Activated T-helper 1 cell treated with anti-CD3 and anti-CD28 coated beads, Interleukin-2, amount 50 U/mL, for 16 hours (primary cell): ENCODE measurements at places on chromosomes 4 and X.

GRCh38 chr4:188127214-188127874 lies 11.9 kb upstream of the TRIML1 start:
- DNase-seq, result no peak

- no peak for DNase-seq
These were observed 51.4 kb upstream of the MND1 start for GRCh38 chr4:153292897-153293741.

DNA sequence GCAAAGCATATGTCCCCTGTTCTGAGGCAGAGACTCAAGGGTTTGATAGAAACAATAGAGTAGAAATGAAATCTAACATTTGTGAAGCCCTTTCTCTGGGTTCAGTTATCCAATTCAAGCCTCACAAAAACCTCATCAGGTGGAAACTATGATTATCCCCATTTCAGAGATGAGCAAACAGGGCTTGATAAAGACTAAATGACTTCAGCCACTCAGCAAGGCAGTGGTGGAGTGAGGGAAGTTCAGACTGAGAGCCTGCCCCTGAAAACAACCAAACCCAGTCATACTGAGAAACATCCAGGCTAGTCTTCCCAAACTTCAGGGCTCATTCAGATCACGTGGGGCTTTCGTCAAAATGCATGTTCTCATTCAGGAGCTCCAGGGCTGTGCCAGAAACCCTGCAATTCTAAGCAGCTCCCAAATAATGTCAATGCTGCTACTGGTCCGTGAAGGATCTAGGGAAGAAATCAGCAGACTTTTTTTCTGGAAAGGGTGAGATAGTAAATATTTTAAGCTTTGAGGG lies 109.6 kb upstream of the KIT start:
- no peak for DNase-seq

DNA sequence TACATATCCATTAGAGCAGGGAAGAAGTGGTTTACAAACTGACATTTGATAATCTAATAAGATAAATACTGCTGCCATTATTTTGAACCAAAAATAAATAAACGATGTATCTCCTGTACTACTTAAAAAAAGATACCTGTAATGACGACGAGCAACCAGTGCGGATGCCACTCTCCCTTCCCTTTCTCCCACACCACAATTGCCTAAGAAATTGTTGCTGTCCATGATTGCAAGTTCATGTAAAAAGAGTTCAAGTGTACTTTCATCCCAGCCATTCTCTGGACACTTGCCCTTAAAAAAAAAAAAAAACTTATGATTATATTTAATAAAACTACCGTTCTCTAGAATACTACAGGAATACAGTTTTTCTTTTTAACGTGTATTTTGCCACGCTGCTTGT lies 1.4 kb downstream of the SEPSECS start:
- DNase-seq, result no peak

DNA sequence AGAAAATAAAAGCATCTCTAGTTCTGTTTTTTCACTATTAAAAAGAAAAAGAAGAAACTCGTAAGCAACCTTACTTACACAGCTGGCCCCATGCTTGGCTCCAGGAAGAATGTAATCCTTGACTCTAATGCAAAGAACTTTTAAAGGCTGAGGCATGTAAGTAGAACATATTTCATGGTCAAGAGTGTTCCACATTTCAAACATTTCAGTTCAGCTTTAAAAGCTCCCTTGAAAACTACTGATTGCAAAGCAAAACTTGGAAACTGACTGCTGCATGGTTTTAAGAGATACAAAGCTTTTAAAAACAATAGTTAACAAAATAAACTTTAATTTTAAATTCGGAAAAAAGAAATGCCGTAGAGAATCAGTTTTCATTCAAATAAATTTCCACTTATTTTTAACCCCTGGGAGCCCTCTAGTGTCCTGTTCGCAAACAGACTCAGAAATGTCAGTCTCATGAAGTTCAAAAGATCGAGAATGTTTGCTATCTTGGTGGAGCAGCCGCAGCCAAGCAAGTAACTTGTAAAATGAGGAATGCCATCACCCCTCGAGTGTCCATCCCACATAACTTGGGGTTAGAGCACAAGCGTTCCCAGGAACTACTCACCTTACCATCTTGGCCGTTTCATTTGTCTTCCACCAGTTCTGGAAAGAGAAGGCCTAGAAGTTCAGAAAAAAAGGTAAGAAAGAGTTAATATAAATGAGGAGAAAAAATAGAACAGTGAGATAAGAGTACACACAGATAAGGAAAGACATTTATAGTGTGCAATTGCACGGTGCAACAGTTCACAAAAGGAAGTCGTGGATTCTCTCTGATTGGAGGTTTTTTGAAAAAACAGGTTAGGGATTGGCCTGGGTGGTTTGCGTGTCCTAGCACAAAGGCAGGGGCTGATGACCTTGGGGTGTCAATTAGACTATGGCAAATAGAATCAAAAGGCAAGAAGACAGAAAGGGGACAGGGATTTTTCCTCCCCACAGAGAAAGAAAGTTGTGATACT lies at the start of gene GASK1B:
Gene GASK1B (minus strand): TSS at position 765 of the 998 bp plus-strand sequence. CDS start 1,650 bp downstream, outside the sequence.
- no peak for DNase-seq

DNA sequence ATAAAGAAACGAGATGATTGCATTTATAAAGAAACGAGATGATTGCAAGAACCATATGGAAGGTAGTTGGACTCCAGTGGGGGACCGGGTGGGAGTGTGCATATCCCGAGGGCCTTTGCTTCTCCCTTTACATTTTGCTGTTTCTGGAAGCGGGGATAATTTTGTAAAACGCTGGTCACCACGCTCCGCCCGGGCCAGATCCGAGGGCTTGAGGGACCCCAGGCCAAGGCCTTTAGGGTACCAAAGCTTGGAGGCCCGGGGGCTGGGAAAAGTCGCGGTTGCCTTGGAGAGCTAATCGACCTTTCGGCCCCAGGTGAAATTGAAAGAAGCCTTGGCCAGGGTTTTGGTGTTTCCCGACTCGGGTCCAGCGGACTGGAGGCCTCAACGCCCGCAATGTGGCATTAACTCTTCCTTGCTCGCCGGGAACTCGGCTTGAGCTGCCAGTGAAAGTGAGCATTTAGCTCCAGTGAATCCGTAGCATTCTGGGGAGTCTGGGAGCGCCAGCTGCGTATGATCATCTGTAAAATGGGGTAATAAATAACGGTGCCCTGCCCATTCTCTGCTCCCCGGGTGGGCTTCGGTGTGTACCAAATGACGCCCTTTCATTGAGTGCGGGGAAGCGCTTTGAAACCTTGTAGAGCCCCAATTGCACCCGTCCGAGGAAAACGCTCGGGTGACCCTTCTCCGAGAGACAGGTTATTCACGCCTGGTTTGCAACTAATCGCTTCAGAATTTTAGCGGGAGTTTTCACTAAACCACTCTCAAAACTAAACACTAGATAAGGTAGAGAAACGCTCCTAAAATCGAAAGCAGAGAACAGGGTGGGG lies 4.5 kb downstream of the NKX3-2 start:
- DNase-seq, result no peak
